ENCODE measurements at places on chromosomes 1 and 21. TPM values are rescaled to one million over a fixed set of nuclear protein-coding genes. Genes with fewer than 3 reads are reported as not detected.

The HES2 gene
- total RNA-seq: not detected

DNA sequence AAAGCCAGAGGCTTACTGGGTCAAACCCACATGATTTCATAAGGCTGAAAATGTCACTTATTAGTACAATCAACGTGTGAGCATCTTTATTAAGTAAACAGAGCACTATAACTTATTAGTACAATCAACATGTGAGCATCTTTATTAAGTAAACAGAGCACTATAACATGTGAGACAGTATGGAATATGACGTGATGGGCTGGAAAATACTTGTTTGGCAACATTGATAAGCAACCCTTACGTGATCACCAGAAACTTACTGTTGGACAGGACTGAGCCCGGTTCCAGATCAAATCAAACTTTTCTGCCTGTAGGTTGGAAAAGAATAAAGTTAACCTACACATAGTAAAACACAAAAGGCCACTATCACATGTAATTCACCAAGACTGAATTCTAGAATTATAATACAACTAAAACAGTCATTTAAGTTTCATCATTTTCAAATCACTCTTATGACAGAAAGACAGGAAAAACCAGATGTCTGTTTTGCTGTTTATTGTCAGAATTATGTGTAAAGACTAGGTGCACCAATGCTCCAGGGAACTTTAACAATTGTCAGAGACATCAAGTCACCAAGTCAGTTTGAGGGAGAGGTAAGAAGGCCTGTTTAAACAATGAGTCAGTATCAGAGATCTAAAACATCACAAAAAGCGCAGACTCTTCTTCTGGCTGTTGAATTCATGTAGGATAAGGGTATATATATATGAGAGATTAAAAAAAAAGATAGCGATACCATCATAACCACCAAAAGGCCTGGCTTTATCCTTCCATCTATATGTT, 15.7 kb downstream of the ATPAF1 start:
- DNase-seq: no peak

The TMEM200B gene
- 14.2 TPM for total RNA-seq

DNA sequence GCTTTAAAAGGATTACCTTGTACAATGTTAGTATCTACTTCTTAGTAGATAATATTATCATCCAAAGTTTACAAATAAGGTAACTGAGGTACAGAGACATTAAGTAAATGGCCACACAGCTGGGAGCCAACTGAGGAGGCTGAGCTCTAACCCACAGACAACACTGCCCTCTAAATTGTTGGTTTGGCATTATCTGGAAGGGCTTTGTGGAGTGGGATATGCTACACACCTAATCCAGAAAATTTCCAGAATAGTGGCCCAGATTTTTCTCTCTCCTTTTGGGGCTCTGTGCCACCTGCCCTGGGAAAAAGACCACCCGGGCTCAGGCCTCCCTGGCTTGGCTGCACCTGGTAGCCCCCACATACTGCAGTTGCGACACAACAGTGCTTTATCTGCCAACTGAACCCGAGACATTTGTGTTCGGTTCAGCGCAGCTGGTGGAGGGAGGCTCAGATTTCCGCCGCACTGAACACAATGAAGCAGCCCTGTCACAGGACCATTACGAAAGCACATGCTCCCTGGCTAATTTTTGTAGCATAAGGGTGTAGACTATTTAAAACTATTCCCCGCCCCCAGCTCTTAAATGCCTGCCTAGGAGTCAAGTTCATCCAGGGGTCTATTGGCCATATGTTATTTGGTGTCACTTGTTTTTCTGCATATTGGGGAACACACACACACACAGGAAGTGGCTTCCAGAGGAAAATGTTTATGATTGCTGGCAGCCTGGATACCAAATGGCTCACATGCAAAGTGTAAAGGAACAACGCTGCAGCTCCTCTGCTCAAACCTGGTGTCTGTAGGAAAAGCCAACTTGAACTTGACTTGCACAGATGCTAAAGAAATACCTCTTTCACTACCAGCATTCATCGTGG, 92.3 kb upstream of the ESRRG start:
- DNase-seq: no peak

The IVL gene
- total RNA-seq: not detected

The DIRAS3 gene
- 2.2 TPM for total RNA-seq

- DNase-seq: peak; percentile 15
Measured at GRCh38 chr1:172351754-172352161, 68.7 kb upstream of the C1orf105 start.

- peak; percentile 3 for DNase-seq
Measured at GRCh38 chr1:38741341-38741740, 118.2 kb downstream of the RRAGC start.

DNA sequence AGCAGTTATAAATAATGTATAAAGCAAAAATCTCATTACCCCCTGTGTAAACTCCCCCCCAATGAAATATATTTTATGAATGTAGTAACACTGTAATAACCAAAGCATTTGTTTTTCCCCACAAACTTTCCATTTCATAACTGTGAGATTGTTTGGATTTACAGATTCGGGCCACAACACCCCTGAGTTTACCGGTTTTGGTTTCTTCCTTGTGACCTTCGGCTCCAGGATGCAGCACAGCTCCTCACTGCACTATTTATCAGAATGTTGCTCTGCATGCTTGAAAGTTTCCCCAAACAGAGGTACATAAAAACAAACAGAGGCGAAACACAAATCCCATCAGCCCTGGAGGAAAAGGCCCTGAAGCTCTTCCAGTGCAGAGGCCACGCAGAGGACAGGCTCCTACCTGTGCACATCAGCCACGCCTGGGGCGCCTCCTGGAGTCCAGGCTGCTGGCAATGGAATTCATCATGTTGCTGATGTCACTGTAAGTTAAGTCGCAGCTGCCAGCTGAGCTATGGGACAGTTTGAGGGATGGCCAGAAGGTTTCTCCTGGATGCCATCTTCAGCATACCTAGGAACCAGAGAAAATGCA, 122.0 kb downstream of the LMO4 start:
- DNase-seq: no peak

All from HFFc6 (cell line).